Omental fat pad (tissue), 4 donors: ENCODE measurements at places on chromosomes 7 and 10. TPM values are rescaled to one million over a fixed set of nuclear protein-coding genes. Genes with fewer than 3 reads are reported as not detected.

The EPHA1 gene
- not detected for total RNA-seq

The CHST3 gene
- 39.6 TPM for total RNA-seq

The NRCAM gene
- total RNA-seq = 5.6 TPM

The TRPV5 gene
- not detected for total RNA-seq

The ANKRD30A gene
- 1.9 TPM for total RNA-seq

The KLHDC10 gene
- 22.5 TPM for total RNA-seq

The LRRC17 gene
- 2.6 TPM for total RNA-seq

The IDI2 gene
- not detected for total RNA-seq

The ZNF425 gene
- total RNA-seq = 1.6 TPM

The NPC1L1 gene
- total RNA-seq = 0.24 TPM

The AFAP1L2 gene
- 4.3 TPM for total RNA-seq

The H2BK1 gene
- not detected for total RNA-seq

The TRIM73 gene
- total RNA-seq = 1.6 TPM

The KMT2C gene
- total RNA-seq = 57.7 TPM

The C7orf33 gene
- total RNA-seq = not detected

The PIK3AP1 gene
- total RNA-seq = 34.7 TPM

The TWIST1 gene
- 8.9 TPM for total RNA-seq

The MRPS16 gene
- 38.6 TPM for total RNA-seq

The ASIC3 gene
- 3.2 TPM for total RNA-seq

The UNC5B gene
- 4.3 TPM for total RNA-seq

The ANK3 gene
- total RNA-seq = 10.5 TPM

The SLC29A4 gene
- 22.7 TPM for total RNA-seq

The SFTPA1 gene
- not detected for total RNA-seq

The ATAD1 gene
- total RNA-seq = 32.3 TPM

The PSMG3 gene
- 22.0 TPM for total RNA-seq

The CLCN1 gene
- total RNA-seq = 0.79 TPM

The ANXA7 gene
- 112 TPM for total RNA-seq

The FANK1 gene
- total RNA-seq = 1.3 TPM

The ZNF282 gene
- total RNA-seq = 19.9 TPM

The RGR gene
- total RNA-seq = 1.5 TPM

The CPA2 gene
- total RNA-seq = not detected

The CTNNA3 gene
- 1.3 TPM for total RNA-seq

The PLPP4 gene
- total RNA-seq = not detected

The C10orf53 gene
- total RNA-seq = not detected

The PIP gene
- total RNA-seq = not detected

The GCK gene
- 0.38 TPM for total RNA-seq

The FAM180A gene
- 3.6 TPM for total RNA-seq

The CALML5 gene
- total RNA-seq = not detected

The TMEM270 gene
- total RNA-seq = not detected

The CASTOR2 gene
- 9.2 TPM for total RNA-seq

The ANKRD61 gene
- 0.36 TPM for total RNA-seq

The SEMA3E gene
- 1.2 TPM for total RNA-seq

The DNA2 gene
- 4.0 TPM for total RNA-seq

The GRID1 gene
- total RNA-seq = 1.7 TPM

The FOXI2 gene
- total RNA-seq = not detected

The LAMB4 gene
- 3.0 TPM for total RNA-seq

The MOGAT3 gene
- not detected for total RNA-seq

The PLCE1 gene
- 5.8 TPM for total RNA-seq
